ENCODE measurements at places on chromosomes 4 and X.

DNA sequence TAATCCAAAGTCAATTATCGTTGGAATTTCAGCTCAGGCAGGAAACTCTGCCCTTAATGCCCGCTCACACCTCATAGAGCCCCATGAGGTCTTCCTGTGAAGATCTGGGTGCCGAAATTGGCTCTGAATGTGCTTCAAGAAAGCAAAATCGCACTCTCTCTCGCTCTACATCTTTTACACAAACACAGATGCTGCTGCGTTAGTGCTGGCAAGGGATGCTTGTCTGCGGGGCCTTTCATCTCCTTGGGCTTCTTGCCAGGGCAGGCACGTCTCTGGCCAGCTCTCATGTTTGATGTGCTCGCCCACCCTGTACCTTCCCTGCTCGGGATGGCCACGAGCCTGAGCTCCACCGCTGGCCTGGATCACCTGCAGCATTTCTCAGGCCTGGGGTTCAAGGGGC lies 66.5 kb downstream of the CLCN4 start:
- DNase-seq = no peak

DNA sequence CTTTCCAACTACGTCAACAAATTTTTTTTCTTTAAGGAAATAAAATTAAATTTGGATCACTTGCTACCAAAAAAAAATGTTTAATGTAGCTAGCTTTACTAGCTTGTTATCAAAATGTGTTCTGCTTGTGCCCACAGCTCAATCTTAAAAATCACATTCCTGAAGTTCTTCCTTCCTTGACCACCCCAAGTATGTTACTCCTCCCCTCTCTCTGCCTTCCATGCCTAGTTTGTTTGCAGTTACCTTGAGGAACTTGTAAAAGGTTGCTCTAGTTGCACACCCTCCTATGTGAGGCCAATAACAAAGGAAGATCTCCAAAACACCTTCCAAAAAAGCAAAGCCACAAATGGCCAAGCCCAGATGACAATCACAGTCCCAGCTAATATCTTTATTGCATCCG lies 19.6 kb upstream of the TMEM184C start:
- DNase-seq = no peak

- no peak for DNase-seq
Measured at GRCh38 chr4:30760551-30760950, 40.4 kb downstream of the PCDH7 start.

GRCh38 chrX:104568304-104568915 lies 2.4 kb downstream of the IL1RAPL2 start:
- DNase-seq = no peak

- no peak for DNase-seq
Measured at GRCh38 chr4:13872155-13872554, 244.6 kb upstream of the BOD1L1 start.

GRCh38 chr4:85492336-85492735 lies 17.4 kb downstream of the ARHGAP24 start:
- no peak for DNase-seq

- DNase-seq = no peak
Measured at GRCh38 chr4:152848508-152848907, 68.8 kb downstream of the ARFIP1 start.

- DNase-seq = no peak
Measured at GRCh38 chr4:104416725-104417356, 77.9 kb downstream of the CXXC4 start.

Data from stimulated activated CD8-positive, alpha-beta memory T cell treated with anti-CD3 and anti-CD28 coated beads, Interleukin-4, amount 100 ng/mL, for 1 hour (primary cell).